Osteocyte (in vitro differentiated cells): ENCODE measurements at places on chromosomes 4 and X. TPM values are rescaled to one million over a fixed set of nuclear protein-coding genes. Genes with fewer than 3 reads are reported as not detected.
A peak's percentile ranks its signal among the peaks of the same experiment; 100 is the strongest.

DNA sequence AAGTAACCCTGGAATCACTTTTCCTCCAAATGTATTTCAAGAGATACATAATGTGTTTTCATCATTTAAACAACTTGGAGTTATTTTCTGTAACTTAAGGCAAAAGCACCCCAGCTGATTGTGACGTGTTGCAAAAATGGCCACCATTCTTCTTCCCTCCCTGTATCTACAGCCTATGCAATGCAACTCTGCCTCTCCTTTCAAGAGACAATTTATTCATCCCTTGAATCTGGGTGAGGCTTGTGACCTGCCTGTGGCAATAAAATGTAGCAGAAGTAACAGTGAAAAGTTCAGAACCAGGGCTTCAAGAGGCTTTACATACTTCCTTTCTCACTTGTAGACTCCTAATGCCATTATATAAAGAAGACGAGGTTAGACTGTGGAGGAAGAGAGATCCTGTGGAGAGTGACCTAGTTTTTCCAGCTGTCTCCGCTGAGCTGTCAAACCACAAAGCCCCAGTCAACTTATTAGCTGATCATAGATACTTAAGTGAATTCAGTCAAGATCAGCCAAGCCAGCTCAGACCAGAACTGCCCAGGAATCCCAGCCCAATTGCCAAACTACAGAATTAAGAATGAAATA is 81.0 kb upstream of the KLF3 start:
- H3K36me3 ChIP-seq: no peaks in the 10 kb centered on the region
- H3K27ac ChIP-seq: no peak overlapping the region

- DNase-seq: no peak
- H3K4me3 ChIP-seq: peak overlapping the region; percentile 55
- H3K27me3 ChIP-seq: no peaks in the 10 kb centered on the region
- H3K4me1 ChIP-seq: peaks cover 60% of the 10 kb centered on the region
- H3K36me3 ChIP-seq: no peaks in the 10 kb centered on the region
Observed at GRCh38 chr4:6942238-6942800, 32.7 kb downstream of the TBC1D14 start.

DNA sequence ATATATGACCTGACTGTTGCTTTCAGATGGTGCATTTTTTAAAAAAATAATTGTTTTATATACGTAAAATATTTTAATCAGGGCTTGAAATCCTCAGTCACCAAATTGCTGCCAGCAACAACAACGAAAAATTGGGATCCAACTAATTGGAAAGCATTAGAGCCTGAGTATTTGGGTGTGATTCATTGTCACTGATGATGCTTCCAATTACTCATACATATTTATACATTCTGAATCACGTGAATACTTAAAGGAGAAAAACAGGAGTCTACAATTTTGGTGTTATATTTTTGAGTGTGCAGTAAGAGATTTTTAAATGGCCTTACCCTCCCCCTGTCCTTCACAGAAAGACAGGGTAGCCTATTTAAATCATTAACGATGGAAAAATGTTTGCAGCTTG is 765.6 kb upstream of the TENM3 start:
- no peak overlapping the region for H3K4me3 ChIP-seq
- no peak overlapping the region for H3K27ac ChIP-seq
- peaks cover 5% of the 10 kb centered on the region for H3K4me1 ChIP-seq

GRCh38 chr4:82601242-82602015 is 39.6 kb upstream of the TMEM150C start:
- H3K27ac ChIP-seq: no peak overlapping the region
- no peaks in the 10 kb centered on the region for H3K4me1 ChIP-seq
- peaks cover 7% of the 10 kb centered on the region for H3K27me3 ChIP-seq
- no peaks in the 10 kb centered on the region for H3K36me3 ChIP-seq

- peak; percentile 25 for DNase-seq
- H3K4me3 ChIP-seq: no peak overlapping the region
- no peak overlapping the region for H3K27ac ChIP-seq
- H3K27me3 ChIP-seq: no peaks in the 10 kb centered on the region
Observed at GRCh38 chrX:56794404-56795230, 65.6 kb downstream of the NBDY start.

GRCh38 chrX:15579778-15580747 is 20.7 kb downstream of the ACE2 start:
- peaks cover 7% of the 10 kb centered on the region for H3K27me3 ChIP-seq
- no peak overlapping the region for H3K27ac ChIP-seq
- DNase-seq: no peak

- H3K27ac ChIP-seq: no peak overlapping the region
- no peak overlapping the region for H3K4me3 ChIP-seq
- H3K36me3 ChIP-seq: no peaks in the 10 kb centered on the region
- H3K4me1 ChIP-seq: no peaks in the 10 kb centered on the region
Observed at GRCh38 chrX:140034916-140035315, 69.6 kb upstream of the CXorf66 start.

Gene CLIC2
- total RNA-seq: 0.44 and 0.99 TPM in 2 replicates

- H3K4me3 ChIP-seq: peak overlapping the region; percentile 41
- no peaks in the 10 kb centered on the region for H3K27me3 ChIP-seq
- peak overlapping the region; percentile 61 for H3K27ac ChIP-seq
- H3K36me3 ChIP-seq: peaks cover 3% of the 10 kb centered on the region
- DNase-seq: no peak
Observed at GRCh38 chr4:156638334-156638733, 333.3 kb downstream of the PDGFC start.

Gene TMEM47
- 51.6 and 53.3 TPM in 2 replicates for total RNA-seq

Gene CPLX1
- total RNA-seq: not detected in 2 replicates

- no peak overlapping the region for H3K4me3 ChIP-seq
- H3K4me1 ChIP-seq: no peaks in the 10 kb centered on the region
- H3K27ac ChIP-seq: no peak overlapping the region
- H3K27me3 ChIP-seq: no peaks in the 10 kb centered on the region
- DNase-seq: no peak
- H3K36me3 ChIP-seq: no peaks in the 10 kb centered on the region
Observed at GRCh38 chrX:39513836-39514235, 583.9 kb downstream of the BCOR start.

DNA sequence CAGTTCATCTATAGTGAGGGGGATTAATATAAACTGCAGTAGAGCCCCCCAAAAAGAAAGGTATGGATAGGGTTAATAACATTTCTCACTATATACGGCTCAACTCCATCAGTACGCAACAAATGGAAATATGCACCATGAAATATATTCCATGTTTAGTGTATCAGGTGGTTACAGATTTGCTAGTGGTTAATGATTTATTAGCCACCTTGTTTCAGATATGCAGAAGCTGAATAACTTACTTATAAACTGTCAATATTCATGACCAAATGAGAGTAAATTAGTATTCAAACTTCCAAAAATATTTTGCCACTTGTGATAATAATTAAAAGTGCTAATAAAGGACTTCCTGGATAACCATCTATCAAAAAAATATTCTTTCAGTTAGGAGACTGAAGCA is 14.8 kb downstream of the AMTN start:
- H3K27me3 ChIP-seq: peaks cover 7% of the 10 kb centered on the region
- H3K4me1 ChIP-seq: no peaks in the 10 kb centered on the region
- no peak overlapping the region for H3K4me3 ChIP-seq
- no peak for DNase-seq
- no peaks in the 10 kb centered on the region for H3K36me3 ChIP-seq
- H3K27ac ChIP-seq: no peak overlapping the region

Gene RAB40AL
- total RNA-seq: 0.81 and 1.3 TPM in 2 replicates

Gene UBE2K
- total RNA-seq: 70.3 and 77.3 TPM in 2 replicates
